ENCODE measurements at places on chromosomes 3 and 15.
A peak's percentile ranks its signal among the peaks of the same experiment; 100 is the strongest.

DNA sequence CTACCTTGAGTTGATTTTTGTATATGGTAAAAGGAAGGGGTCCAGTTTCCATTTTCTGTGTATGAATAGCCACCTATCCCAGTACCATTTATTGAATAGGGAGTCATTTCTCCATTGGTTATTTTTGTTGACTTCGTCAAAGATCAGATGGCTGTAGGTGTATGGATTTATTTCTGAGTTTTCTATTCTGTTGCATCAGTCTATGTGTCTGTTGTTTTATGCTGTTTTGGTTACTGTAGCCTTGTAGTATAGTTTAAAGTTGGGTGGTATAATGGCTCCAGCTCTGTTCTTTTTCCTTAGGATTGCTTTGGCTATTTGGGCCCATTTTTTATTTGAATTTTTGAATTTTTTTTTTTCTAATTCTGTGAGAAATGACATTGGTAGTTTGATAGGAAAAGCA is 125.5 kb upstream of the FGF7 start:
- DNase-seq = no peak

DNA sequence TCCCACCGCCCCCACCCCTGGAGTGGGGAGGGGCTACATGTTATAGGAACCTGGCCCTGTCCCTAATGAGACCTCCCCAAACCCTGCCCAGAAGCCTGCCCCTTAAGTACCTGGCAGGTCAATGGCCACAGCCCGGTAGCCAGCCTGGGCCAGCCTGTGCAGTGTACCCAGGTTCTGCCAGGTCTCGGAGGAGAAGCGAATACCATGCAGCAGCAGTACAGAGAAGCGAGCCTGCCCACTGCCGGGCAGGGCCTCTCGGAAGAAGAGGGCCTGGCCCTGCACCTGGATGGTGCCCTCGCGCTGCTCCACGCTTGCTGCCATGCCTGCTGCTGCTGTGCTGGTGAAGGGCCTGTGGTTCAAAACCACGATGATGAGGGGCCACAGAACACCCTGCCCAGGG is 2.5 kb downstream of the ABHD14B start:
- no peak for DNase-seq

GRCh38 chr3:141425523-141426233 is 57.4 kb downstream of the ZBTB38 start:
- peak; percentile 20 for DNase-seq

- DNase-seq = no peak
Observed at GRCh38 chr15:72902919-72903260, 119.3 kb upstream of the ADPGK start.

DNA sequence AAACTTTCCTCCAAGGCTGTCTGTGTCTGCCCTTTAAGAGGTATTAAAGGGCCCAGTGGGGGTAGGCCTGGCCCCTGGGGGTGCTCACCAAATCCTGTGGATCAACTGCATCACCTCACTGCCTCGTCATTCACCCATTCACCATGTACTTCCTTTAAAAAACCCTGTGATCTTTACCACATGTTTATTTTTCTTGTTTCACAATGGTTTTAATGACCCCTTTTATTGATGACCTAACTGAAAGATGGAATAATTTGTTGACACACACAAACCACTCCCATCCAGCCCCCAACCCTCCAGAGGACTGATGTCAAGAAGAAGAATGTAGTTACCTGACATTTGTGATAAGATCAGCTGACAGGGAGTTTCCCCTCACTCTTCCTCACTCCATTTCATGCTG is 40.8 kb downstream of the KCNAB1 start:
- no peak for DNase-seq

- no peak for DNase-seq
Observed at GRCh38 chr15:37995461-37996347, 61.3 kb downstream of the TMCO5A start.

DNA sequence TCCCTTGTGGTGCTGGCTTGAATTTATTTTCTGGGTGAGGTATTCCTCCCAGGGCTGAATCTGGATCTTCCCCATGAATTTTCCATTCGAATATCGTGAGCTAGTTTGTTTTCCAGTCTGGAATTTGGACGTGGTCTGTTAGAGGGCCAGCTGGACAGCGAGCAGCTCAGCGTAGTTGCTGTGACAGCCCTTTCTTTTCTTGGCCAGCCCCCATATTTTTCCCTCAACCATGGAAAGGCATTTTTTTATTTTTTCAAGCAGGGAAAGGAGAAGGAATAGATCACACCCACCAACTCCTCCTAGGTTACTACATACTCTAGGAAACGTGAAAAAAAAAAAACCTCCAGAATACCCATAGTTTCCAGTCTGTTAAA is 152.0 kb downstream of the KLHL25 start:
- DNase-seq = no peak

GRCh38 chr3:155981669-155982068 is 111.2 kb downstream of the GMPS start:
- no peak for DNase-seq

- DNase-seq = no peak
Observed at GRCh38 chr3:104554425-104554824, 812.3 kb upstream of the ALCAM start.

GRCh38 chr3:136861890-136862616 is at the start of gene NCK1:
Gene NCK1, plus strand, starts transcription at chr3:136862208. Its CDS starts 65,794 bp downstream, at chr3:136928002.
- peak; percentile 98 for DNase-seq

DNA sequence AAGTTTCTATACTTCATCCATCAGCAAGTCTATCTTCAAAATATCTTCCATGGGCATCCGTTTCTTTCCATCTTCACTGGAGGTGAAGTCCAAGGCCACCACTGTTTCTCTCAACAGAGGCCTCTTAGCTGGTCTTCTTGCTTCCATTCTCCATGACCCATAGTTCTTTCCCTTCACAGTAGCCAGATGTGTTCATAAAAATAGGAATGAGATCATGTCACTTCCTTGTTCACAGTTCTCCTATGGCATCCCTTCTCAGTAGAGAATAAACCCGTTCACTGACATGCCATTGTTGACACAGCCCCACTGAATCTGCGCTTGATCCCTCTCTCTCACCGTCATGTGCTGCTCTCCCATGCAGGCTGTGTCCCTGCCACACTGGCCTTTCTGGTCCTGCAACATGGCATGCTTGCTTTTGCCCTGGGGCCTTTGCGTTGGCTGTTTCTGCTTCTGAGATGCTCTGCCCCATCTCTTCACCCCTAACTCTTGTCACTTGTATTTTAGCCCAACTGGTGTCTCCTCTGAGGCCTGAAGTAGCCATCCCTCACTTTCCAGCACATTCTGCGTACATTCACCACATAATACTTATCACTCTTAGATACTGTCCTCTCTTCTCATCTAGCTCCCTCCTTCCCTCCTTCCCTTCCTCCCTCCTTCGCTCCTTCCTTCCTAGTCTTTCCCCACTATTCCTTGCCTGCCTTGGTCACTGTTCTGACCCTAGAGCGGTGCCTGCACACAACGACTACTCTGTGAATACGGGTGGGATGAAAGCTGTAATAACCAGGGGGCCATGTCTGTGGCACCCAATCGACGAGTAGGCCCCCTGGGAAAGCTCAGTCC is 42.0 kb downstream of the STARD5 start:
- no peak for DNase-seq

- DNase-seq = no peak
Observed at GRCh38 chr3:112302881-112303763, 9.1 kb upstream of the SLC9C1 start.

DNA sequence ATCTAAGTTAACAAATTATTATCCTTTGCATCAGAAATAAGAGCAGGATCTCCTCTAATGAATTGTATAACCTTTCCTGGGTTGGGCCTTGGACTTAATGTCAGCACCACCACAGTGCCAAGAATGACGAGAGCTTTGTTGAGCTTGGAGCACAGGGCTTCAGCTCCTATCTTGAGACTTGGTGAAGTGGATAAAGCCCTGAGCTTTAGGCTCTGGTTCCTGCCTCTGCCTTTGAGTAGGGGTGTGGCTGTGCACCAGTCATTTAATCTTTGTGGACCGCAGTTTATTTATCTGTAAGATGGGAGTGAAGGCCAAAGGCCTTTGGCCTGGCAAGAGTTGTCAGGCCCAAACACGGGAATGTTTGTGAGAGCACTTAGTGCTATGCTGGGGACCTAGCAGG is 162.2 kb downstream of the VGLL4 start:
- DNase-seq = no peak

GRCh38 chr3:86595696-86596095 is 395.3 kb downstream of the VGLL3 start:
- DNase-seq = no peak

GRCh38 chr3:78645628-78646310 is 1122.0 kb downstream of the ROBO1 start:
- no peak for DNase-seq

- DNase-seq = no peak
Observed at GRCh38 chr15:101024706-101025500, 105.7 kb downstream of the LRRK1 start.

DNA sequence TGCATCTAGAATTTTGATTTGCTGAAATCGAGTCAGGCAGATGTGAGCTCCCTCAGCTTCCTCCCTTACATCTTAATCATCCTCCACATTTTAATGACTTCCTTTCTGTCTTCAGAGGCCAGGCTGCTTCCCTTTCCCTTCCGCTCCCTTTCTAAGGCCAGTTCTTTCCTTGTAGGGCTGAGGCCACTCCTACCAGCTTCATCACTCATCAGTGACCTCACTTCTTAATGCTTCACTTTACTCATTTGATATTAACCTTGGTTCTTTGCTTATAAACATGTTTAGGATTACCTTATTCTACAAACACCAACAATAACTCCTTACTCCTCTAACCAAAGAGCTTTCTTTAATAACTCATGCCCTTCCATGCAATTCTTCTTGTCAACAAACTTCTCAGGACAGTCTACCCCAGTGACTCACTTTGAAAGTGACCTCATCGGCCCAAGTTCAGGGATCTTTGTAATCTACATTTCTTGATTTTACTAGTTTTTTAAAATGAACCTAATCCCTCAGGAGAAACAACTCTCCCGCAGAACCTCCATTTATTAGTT is 23.9 kb downstream of the ILDR1 start:
- DNase-seq = no peak

DNA sequence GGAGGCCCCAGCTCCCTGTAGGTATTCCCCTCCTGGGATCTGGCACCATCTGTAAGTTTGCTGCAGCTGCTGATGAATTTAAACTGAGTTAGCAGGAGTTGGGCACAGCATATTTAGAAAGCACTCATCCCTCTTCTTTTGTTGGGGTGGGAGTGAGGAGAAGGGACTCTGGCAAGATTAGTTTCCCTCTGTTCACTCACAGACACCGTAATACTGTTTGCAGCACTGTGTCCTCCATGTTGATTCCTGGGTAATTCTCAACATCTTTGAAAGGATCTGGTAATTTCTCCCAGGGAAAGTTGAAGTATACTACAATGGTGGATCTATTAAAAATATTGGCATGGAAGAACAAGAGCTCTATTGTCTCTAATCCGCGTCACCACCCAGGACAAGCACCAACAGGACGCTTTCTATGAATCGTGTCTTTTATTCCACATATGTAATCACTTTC is 173.3 kb downstream of the RBMS3 start:
- DNase-seq = no peak

DNA sequence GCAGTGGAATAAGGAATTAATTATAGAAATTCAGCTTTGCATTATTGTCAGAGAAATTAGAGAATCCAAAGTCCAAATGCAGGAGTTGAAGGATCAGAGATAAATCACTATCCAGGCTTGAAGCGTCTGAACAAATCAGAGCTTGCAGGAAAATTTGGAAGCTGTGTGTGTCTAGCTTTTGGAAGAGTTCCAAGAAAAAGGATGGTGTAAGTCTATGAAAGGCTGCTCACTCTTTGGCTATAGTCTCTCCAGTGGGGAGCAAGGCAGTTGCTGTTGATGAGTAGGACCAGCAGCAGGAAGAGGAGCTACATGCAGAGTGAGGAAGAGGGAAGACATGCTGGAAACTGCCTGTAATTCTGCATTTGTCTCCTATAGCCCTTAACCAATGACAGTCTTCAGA is 464.3 kb upstream of the GRM7 start:
- DNase-seq = no peak

GRCh38 chr3:169498336-169498735 is 165.2 kb downstream of the MECOM start:
- no peak for DNase-seq

DNA sequence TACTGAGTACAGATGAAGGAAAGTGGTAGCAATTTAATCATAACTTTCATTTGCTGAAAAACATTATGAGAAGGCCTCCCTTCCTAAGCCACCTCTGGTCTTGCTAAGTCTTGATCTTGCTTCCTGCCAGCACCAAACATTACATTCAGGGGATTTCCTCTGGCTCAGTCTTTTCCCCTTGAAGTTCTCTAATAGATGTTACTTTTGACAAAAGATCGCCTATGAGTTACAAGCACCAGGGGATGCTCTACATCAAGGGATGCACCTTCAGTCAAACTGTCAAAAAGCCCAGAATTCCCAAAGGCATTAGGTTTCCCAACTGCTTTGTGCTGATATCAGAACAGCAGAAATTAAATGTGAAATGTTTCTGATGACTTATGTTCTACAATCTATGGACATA is 47.3 kb downstream of the AQP9 start:
- DNase-seq = no peak

- peak; percentile 49 for DNase-seq
Observed at GRCh38 chr3:197592361-197593045, 36.7 kb upstream of the BDH1 start.

DNA sequence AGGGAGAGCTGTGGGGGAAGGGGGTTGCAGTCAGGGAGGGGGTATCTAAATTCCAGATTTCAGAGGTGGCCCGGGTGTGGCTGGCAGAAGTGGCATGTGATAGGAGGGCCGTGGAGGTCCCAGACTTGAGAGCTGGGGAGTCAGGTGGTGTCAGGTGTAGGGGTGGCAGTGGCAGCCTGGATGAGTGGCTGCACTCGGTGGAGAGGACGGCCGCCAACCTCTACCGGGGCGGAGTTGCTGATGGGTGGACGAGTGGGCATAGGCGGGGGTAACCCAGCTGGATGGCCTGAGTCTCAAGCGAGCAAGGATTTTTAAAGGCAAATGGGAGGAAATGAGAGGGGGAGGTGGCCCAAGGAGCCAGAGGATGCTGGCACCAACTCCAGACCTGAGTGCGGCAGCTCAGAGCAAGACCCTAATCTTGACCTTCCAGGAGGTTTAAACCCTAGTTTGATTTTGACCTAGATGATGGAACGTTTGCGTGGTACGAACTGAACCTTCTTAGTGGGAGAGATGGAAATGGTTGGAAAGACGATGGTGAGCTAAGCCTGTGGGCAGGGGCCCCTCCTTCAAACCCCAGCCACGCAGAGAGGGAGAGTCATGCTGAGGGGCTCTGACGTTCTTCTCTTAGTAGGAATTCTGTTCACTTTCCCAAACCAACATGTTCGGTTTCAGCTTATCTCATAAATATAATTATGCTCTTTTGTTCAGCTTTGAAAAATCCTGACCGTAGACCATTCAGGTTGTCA is 8.0 kb downstream of the TRAK1 start:
- DNase-seq = no peak

GRCh38 chr3:123773681-123774431 is 110.3 kb downstream of the MYLK start:
- no peak for DNase-seq

Data from activated CD4-positive, alpha-beta T cell treated with anti-CD3 and anti-CD28 coated beads, Interleukin-2, amount 50 U/mL, for 48 hours (primary cell).